MV-4-11 (cell line): ENCODE measurements at places on chromosomes 7 and 10.

- no peak for DNase-seq
Measured at GRCh38 chr7:142791502-142791901, 20.7 kb downstream of the PRSS2 start.

DNA sequence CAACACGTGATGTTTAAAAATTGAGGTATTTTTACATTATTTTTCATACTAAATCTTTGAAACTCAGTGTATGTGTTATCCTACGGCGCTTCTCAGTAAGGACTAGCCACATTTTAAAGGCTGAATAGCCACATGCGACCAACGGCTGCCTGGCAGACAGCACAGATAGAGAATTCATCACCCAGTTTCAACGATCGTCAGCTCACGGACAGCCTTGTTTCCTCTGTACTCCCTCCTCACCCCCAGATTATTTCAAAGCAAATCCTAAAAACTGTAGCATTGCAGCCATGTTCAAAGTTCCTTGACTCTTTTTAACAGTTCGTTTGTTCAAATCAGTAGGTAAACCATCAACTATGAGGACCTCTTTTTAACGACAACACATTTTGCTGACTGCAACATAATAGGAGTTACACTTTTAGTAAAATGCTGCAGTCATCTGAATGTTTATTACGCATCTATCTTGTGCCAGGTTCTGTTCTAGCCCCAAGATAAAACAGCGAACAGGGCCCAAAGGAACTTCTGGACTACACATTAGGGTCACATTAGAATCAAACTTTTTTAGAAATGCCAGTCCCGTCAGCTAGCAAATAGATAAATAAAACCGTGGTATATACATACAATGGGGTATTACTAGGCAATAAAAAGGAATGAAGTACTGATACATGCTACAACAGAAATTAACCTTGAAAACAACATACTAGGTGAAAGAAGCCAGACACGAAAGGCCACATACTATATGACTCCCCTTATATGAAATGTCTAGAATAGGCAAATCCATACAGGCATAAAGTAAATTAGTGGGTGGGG is 5.7 kb downstream of the OSBPL3 start:
- DNase-seq: no peak

- no peak for DNase-seq
Measured at GRCh38 chr10:74645692-74646091, 180.7 kb upstream of the KAT6B start.

GRCh38 chr7:130953196-130953595 is 219.2 kb upstream of the KLF14 start:
- DNase-seq: no peak

DNA sequence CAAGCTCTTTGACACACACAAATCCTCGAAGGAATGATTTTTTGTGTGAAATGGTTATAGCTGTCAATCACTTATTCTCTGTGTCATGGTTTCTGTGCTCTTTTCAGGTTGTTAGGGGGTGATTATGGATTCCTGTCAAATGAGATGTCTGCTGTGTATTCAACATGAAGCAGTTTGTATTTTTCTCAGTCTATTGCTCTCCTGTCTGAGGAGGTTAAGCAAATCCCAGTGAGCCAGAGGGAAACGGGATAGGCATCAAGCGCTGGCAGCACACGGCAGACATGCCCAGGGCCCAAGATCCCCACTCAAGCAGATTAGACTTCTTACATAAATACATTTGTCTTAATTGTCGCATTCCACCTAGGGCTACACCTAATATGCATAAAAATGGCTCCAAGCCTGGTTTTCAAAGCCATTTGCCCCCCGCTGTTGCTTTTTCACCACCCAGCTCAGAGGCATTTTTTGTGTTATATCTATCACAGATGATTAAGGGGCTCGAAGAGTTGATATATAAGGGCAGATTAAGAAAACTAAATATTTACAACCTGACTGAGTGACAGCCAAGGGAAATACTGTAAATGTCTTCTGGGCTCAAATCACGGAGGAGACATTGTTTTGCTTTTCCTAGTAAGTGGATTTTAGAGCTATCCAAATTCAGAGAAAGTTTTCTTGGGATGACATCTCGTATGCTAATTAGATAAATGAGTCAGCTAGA is 192.7 kb upstream of the LRGUK start:
- DNase-seq: no peak

- DNase-seq: peak; percentile 84
Measured at GRCh38 chr7:128939861-128940410, 2.2 kb downstream of the IRF5 start.
